Smooth muscle cell of the pulmonary artery (primary cell): ENCODE measurements at places on chromosomes 6 and 20. TPM values are rescaled to one million over a fixed set of nuclear protein-coding genes. Genes with fewer than 3 reads are reported as not detected.

Gene SCUBE3
- total RNA-seq, result 11.8 and 153 TPM in 2 replicates

Gene NKAIN4
- not detected in 2 replicates for total RNA-seq

Gene SSTR4
- 0.07 TPM in 1 of 2 replicates, not detected in the other for total RNA-seq

Gene MAFB
- 0.79 and 2.0 TPM in 2 replicates for total RNA-seq

Gene SLC22A1
- total RNA-seq, result 0.40 and 0.46 TPM in 2 replicates

Gene EPB41L2
- total RNA-seq, result 60.3 and 140 TPM in 2 replicates

Gene STX11
- total RNA-seq, result 0.85 and 1.6 TPM in 2 replicates

Gene CCN6
- total RNA-seq, result 0.10 TPM in 1 of 2 replicates, not detected in the other

Gene CASS4
- total RNA-seq, result 0.23 and 0.26 TPM in 2 replicates

Gene TAF4
- total RNA-seq, result 5.7 and 7.0 TPM in 2 replicates

Gene SMLR1
- total RNA-seq, result not detected in 2 replicates

Gene KCNS1
- 1.4 and 2.4 TPM in 2 replicates for total RNA-seq

Gene MUCL3
- total RNA-seq, result not detected in 2 replicates

Gene B3GALT4
- 4.9 and 7.6 TPM in 2 replicates for total RNA-seq

Gene SLC12A5
- 0.07 TPM in 1 of 2 replicates, not detected in the other for total RNA-seq

Gene RNF8
- 15.0 and 15.9 TPM in 2 replicates for total RNA-seq

Gene CST4
- 0.33 and 0.50 TPM in 2 replicates for total RNA-seq

Gene ARMC2
- 2.5 and 2.9 TPM in 2 replicates for total RNA-seq

Gene METTL24
- total RNA-seq, result 0.26 and 0.52 TPM in 2 replicates

Gene EIF6
- total RNA-seq, result 95.8 and 118 TPM in 2 replicates

Gene HLA-G
- total RNA-seq, result 0.26 and 0.36 TPM in 2 replicates

Gene ELOVL4
- 5.4 and 7.0 TPM in 2 replicates for total RNA-seq

Gene MATN4
- 0.03 TPM in 1 of 2 replicates, not detected in the other for total RNA-seq

Gene ULBP2
- total RNA-seq, result 4.9 and 14.9 TPM in 2 replicates

Gene MMP24
- total RNA-seq, result 0.98 and 2.0 TPM in 2 replicates

Gene POM121L2
- not detected in 2 replicates for total RNA-seq

Gene UNC93A
- not detected in 2 replicates for total RNA-seq

Gene SEMG1
- total RNA-seq, result not detected in 2 replicates

Gene RBM39
- total RNA-seq, result 237 and 252 TPM in 2 replicates

Gene EPHA7
- total RNA-seq, result 0.07 and 0.26 TPM in 2 replicates

Gene ATP9A
- total RNA-seq, result 44.8 and 55.8 TPM in 2 replicates

Gene ZC2HC1B
- not detected in 2 replicates for total RNA-seq

Gene SLC35A1
- 16.5 and 23.7 TPM in 2 replicates for total RNA-seq

Gene TSPO2
- total RNA-seq, result not detected in 2 replicates

Gene CNR1
- total RNA-seq, result 0.07 and 0.52 TPM in 2 replicates

Gene SLC22A16
- total RNA-seq, result not detected in 2 replicates

Gene ZNF831
- total RNA-seq, result not detected in 2 replicates

Gene DNMT3B
- 1.7 and 2.2 TPM in 2 replicates for total RNA-seq

Gene UBE2J1
- total RNA-seq, result 26.3 and 33.6 TPM in 2 replicates

Gene CALHM4
- 0.20 TPM in 1 of 2 replicates, not detected in the other for total RNA-seq

Gene ADAM33
- total RNA-seq, result 11.3 and 15.3 TPM in 2 replicates

Gene DLL1
- total RNA-seq, result 0.30 and 0.78 TPM in 2 replicates

Gene FOXA2
- total RNA-seq, result 0.03 TPM in 1 of 2 replicates, not detected in the other

Gene RIPPLY2
- not detected in 2 replicates for total RNA-seq

Gene TIAM2
- total RNA-seq, result 5.0 and 8.9 TPM in 2 replicates

Gene RAB44
- total RNA-seq, result 0.03 TPM in 1 of 2 replicates, not detected in the other

Gene SCGN
- total RNA-seq, result not detected in 2 replicates

Gene SRMS
- total RNA-seq, result not detected in 2 replicates

Gene CYP39A1
- 0.07 and 0.78 TPM in 2 replicates for total RNA-seq

Gene GUCA1A
- total RNA-seq, result not detected in 2 replicates

Gene THEMIS
- total RNA-seq, result under 0.01 TPM in 1 of 2 replicates, not detected in the other

Gene RNF39
- total RNA-seq, result 0.07 TPM in 1 of 2 replicates, not detected in the other

Gene STMND1
- total RNA-seq, result not detected in 2 replicates

Gene SPO11
- not detected in 2 replicates for total RNA-seq

Gene BEND6
- total RNA-seq, result 12.4 and 12.8 TPM in 2 replicates

Gene WFDC12
- not detected in 2 replicates for total RNA-seq
